Progenitor cell of endocrine pancreas (in vitro differentiated cells): ENCODE measurements at places on chromosomes 3 and 15. TPM values are rescaled to one million over a fixed set of nuclear protein-coding genes. Genes with fewer than 3 reads are reported as not detected.

DNA sequence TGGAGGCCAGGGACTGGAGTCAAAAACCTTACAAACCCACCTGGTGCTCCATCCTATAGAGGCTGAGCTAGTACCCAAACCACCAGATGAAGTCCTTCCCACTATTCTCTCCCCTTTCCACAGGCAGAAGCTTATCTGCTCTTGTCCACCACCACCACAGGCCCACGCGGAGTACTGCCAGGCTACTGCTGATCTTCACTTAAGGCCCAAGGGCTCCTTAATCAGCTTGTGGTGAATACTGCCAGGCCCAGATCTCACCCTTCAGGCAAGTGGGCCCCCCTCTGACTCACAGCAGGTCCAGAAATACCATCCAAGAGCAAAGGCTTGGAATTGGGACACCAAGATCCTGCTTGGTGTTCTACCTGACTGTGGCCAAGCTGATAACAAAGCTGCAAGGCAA is 598.1 kb upstream of the CBLB start:
- no peaks in the 10 kb centered on the region for H3K36me3 ChIP-seq
- no peak for DNase-seq
- no peak overlapping the region for H3K4me3 ChIP-seq
- no peaks in the 10 kb centered on the region for H3K4me1 ChIP-seq
- H3K27ac ChIP-seq = no peak overlapping the region

GRCh38 chr3:124701687-124702086 is 28.6 kb upstream of the UMPS start:
- DNase-seq = no peak
- no peak overlapping the region for H3K27ac ChIP-seq
- no peaks in the 10 kb centered on the region for H3K27me3 ChIP-seq
- peaks cover 1% of the 10 kb centered on the region for H3K36me3 ChIP-seq
- peaks cover 8% of the 10 kb centered on the region for H3K4me1 ChIP-seq

- DNase-seq = no peak
- no peaks in the 10 kb centered on the region for H3K27me3 ChIP-seq
- no peaks in the 10 kb centered on the region for H3K4me1 ChIP-seq
- H3K36me3 ChIP-seq = no peaks in the 10 kb centered on the region
- no peak overlapping the region for H3K27ac ChIP-seq
These were observed 38.6 kb downstream of the BTLA start for GRCh38 chr3:112460519-112461195.

The P2RY1 gene
- 2.1 and 2.3 TPM in 2 replicates for total RNA-seq

The TMC3 gene
- total RNA-seq = 0.07 and 0.10 TPM in 2 replicates
